ENCODE measurements at places on chromosomes 7 and 10. TPM values are rescaled to one million over a fixed set of nuclear protein-coding genes. Genes with fewer than 3 reads are reported as not detected.

The PLAC9 gene
- 0.64 TPM for total RNA-seq

The GIMAP7 gene
- total RNA-seq = not detected

The TEX47 gene
- not detected for total RNA-seq

The DLX6 gene
- total RNA-seq = not detected

The HIF1AN gene
- 13.9 TPM for total RNA-seq

The ZNF365 gene
- 6.1 TPM for total RNA-seq

The SYT15B gene
- total RNA-seq = not detected

The ANLN gene
- total RNA-seq = 119 TPM

The ANKRD2 gene
- 0.86 TPM for total RNA-seq

The PLCE1 gene
- total RNA-seq = 0.32 TPM

The FAM241B gene
- total RNA-seq = not detected

Data from fibroblast of villous mesenchyme (primary cell).